ENCODE measurements at places on chromosomes 4 and X. TPM values are rescaled to one million over a fixed set of nuclear protein-coding genes. Genes with fewer than 3 reads are reported as not detected.

GRCh38 chr4:128161138-128161537, 100.0 kb downstream of the LARP1B start:
- no peak for DNase-seq
- H3K4me1 ChIP-seq = peaks cover 7% of the 10 kb centered on the region
- H3K27me3 ChIP-seq = no peaks in the 10 kb centered on the region
- H3K4me3 ChIP-seq = no peak overlapping the region

- H3K4me3 ChIP-seq = no peak overlapping the region
- H3K4me1 ChIP-seq = no peaks in the 10 kb centered on the region
- H3K27me3 ChIP-seq = peaks cover 3% of the 10 kb centered on the region
- H3K27ac ChIP-seq = no peak overlapping the region
- no peak for DNase-seq
- no peaks in the 10 kb centered on the region for H3K36me3 ChIP-seq
Measured at GRCh38 chr4:62816566-62816965, 1592.7 kb downstream of the TECRL start.

The SEC24B gene
- total RNA-seq = 12.2 TPM

The RHOH gene
- total RNA-seq = 1.8 TPM

The CD38 gene
- 9.4 TPM for total RNA-seq

The ZNF718 gene
- 6.5 TPM for total RNA-seq

The ASMT gene
- total RNA-seq = not detected
